Neural progenitor cell (in vitro differentiated cells): ENCODE measurements at places on chromosomes 4 and X. TPM values are rescaled to one million over a fixed set of nuclear protein-coding genes. Genes with fewer than 3 reads are reported as not detected.

DNA sequence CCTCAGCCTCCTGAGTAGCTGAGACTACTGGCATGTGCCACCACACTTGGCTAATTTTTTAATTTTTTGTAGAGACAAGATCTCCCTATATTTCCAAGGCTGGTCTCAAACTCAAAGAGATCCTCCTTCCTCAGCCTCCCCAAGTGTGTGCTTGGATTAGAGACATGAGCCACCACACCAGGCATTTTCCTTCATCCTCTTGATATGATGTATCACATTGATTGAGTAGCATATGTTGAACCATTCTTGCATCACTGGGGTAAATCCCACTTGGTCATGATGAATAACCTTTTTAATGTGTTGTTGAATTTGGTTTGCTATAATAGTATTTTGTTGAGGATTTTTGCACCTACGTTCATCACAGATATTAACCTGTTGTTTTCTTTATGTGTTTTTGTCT lies 24.2 kb upstream of the PPM1K start:
- DNase-seq, result no peak

DNA sequence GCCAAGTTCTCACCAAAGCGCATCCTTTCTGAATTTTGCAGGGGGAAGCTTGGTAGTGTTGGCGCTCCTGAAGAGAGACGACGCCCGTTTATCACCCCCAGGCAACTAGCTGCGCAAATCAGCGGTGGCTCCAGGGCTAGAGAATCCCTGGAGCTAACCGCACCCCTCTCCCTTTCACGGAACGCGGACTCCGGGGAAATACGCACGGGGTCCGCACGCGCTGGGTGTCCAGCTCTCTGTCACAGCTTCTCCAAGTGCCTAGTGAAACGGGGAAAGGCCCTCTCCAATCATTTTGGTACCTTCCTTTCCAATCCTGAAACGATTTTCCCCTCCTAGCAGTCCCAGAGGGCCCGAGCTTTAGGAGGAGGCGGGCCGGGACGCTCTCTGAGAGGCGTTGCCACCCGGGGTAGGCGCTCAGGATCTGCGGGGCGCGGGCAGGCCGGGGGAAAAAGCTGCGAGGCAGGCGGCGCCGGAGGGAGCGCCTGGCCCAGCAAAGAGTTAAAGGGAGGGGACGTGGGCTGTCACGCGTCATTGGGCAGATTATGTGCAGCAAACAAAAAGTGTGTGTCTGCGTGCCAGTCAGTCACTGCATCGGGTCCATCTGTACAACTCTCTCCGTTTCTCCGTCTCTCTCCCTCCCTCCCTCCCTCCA lies at the start of gene PRDM8:
PRDM8 (plus strand) TSS at position 582 of the 652 bp plus-strand sequence. CDS start 2,578 bp downstream, outside the sequence.
- DNase-seq, result peak; percentile 78

DNA sequence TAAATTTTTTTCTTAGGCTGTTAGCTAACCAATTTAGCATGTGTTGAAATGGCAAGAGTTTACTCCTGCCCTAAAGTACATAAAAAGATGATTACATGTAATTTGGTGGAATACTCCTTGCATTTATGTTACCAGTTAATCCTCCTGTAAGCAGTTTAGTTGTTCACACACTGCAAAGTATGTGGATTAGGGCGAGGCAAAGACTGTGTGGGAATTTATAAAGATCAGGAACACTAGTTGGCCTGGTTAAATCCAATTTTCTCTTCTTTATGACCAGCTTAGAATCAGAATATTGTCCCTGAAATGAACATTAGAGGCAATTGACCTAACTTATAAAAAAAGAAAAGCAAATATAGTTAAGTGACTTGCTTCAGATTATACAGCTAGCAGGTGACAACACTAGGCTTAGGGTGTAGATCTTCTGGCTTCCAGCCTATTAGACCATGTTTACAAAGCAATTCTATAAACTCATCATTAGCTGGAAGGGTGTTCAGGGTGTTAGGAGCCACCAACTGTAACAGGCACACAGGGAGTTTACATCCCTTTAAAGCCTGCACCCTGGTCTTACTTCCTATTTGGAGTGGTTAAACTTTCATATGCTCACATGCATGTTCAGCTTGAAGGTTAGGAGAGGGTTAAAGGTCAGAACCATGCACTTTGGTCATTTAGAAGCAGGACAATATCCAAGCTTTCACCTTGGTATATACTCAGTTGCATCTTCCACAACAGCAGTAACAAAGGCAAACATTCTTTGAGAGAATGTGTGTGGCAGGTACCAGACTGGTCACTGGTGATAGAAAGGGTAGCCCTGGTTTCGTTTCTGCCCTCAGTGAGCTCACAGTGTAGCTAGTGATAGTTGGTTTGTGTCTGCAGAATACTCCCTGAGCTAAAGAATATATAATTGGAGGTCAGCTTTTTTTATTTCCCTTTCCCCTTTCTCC lies 72.6 kb downstream of the GC start:
- no peak for DNase-seq

STARD8 gene
- 0.82 and 2.3 TPM in 2 replicates for total RNA-seq

NLGN4X gene
- 10.1 and 17.6 TPM in 2 replicates for total RNA-seq

- no peak for DNase-seq
Observed at GRCh38 chr4:188025476-188025875, 29.9 kb downstream of the ZFP42 start.

DNA sequence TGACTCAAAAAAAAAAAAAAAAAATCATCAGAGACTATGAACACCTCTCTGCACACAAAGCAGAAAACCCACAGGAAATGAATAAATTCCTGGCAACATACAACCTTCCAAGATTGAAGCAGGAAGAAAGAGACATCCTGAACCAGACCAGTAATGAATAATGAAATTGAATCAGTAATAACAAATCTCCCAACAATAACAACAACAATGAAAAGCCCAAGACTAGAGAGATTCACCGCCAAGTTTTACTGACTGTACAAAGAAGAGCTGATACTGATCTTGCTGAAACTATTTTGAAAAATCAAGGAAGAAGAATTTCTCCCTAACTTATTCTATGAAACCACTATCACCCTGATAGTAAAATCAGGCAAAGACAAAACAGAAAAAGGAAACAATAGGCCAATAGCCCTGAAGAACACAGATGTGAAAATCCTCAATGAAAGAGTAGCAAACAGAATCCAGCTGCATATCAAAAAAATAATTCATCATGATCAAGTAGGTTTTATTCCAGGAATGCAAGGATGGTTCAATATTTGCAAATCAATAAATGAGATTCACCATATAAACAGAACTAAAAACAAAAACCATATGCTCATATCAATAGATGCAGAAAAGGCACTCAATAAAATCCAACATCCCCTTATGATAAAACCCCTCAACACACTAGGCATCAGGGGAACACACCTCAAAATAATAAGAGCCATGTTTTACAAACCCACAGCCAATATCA lies 31.0 kb upstream of the PLK4 start:
- DNase-seq, result no peak
